NCI-H526 treated with DMSO at 0.1 percent for 48 hours (cell line): ENCODE measurements at places on chromosomes 4 and X.
A peak's percentile ranks its signal among the peaks of the same experiment; 100 is the strongest.

DNA sequence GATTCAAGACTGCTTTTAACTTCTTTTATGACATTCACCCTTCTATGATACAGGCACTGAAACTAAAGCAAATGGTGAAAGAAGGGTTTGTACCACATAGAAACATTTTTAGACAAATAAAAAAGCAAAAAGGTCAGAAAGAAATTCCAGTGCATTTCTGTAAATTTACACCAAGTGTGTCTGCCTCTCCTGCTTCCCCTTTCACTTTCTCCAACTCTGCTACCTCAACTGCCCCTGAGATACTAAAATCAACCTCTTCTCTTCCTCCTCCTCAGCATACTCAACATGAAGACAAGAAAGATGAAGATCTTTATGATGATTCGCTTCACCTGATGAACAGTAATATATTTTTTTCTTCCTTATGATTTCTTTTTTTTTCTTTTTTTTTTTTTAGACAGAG lies 187.9 kb downstream of the LRBA start:
- DNase-seq = no peak

DNA sequence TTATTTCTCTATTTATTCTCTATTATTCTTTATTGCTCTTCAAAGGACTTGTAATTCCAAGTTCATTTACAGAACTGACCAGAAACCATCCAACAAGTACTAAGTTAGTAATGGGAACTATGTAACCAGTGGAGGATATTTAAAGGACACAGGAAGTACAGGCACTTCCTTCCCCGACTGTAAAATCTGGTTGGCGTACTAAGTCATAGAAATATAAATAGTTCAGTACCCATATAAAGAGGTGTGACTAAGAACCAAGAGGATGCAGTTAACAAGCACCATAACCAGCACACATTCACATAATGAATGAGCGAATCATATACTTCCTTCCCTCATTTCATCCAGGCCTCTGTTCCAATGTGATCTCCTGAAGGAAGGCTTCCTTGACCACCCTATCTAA lies 3.6 kb upstream of the EIF4E start:
- no peak for DNase-seq

- no peak for DNase-seq
These were observed 20.1 kb upstream of the CXCR3 start for GRCh38 chrX:71638409-71638808.

GRCh38 chr4:96677499-96677898 lies 837.6 kb downstream of the PDHA2 start:
- DNase-seq = no peak

GRCh38 chr4:48388525-48389154 lies 47.3 kb downstream of the SLAIN2 start:
- no peak for DNase-seq

- no peak for DNase-seq
These were observed 51.9 kb downstream of the ATP10D start for GRCh38 chr4:47536966-47537365.

DNA sequence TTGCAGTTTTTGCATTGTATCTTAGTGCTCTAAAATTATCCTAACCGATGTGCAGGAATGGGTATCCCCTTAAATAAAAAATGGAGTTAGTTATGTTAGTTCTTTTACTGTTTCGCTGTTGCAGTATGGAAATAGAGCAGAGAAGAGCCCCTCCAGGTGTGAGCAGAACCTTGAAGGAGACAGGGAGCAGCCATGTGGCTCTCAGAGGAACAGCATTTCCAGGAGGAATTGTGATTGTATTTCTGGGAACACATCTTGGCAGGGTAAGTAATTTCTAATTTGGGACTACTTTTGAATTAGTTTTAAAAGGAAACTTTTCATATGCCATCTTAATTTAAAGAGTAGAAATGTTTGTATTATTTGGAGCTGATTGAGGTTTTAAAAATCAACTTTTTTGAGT lies 5.3 kb upstream of the CCDC158 start:
- DNase-seq = no peak

GRCh38 chr4:109683621-109684253 lies 19.5 kb downstream of the CASP6 start:
- DNase-seq = no peak

GRCh38 chr4:166882221-166882620 lies 352.1 kb downstream of the SPOCK3 start:
- no peak for DNase-seq

DNA sequence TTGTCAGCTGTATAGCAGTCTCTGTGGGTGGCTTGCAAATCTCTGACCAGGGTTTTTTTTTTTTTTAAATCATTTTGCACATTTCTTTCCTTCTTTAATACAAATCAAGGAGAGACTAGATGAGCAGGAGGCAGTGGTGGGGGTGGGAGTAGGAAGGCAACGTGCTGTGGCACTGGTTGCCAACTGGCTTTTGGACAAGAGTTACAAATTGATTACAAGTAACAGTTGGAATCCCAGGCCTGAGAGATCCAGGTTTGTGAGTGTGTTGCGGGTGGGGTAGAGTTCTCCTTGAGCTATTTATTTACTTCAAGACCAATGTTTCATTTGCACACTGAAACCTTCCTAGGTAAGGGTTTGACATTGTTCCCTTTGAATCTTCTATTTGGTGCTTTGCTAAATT lies 325.3 kb downstream of the AFF2 start:
- DNase-seq = no peak

DNA sequence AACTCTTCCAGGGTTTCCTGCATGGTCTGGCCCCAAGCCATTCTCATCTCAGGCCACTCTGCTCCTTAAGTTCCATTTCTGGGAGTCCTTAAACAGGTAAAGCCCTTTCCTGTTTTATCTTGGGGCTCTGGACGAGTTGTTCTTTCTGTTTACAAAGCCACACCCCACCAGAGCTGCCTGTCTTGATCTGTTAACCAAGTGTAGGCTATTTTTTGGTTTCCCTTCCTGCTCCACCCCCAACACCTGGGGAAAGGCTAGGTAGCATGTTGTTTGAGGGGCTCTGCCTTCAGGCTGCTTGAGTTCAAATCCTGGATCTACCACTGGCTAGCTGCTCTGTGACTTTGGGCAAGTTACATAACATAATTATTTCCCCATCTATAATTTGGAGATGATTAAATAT lies 40.0 kb downstream of the ERVMER34-1 start:
- DNase-seq = no peak

DNA sequence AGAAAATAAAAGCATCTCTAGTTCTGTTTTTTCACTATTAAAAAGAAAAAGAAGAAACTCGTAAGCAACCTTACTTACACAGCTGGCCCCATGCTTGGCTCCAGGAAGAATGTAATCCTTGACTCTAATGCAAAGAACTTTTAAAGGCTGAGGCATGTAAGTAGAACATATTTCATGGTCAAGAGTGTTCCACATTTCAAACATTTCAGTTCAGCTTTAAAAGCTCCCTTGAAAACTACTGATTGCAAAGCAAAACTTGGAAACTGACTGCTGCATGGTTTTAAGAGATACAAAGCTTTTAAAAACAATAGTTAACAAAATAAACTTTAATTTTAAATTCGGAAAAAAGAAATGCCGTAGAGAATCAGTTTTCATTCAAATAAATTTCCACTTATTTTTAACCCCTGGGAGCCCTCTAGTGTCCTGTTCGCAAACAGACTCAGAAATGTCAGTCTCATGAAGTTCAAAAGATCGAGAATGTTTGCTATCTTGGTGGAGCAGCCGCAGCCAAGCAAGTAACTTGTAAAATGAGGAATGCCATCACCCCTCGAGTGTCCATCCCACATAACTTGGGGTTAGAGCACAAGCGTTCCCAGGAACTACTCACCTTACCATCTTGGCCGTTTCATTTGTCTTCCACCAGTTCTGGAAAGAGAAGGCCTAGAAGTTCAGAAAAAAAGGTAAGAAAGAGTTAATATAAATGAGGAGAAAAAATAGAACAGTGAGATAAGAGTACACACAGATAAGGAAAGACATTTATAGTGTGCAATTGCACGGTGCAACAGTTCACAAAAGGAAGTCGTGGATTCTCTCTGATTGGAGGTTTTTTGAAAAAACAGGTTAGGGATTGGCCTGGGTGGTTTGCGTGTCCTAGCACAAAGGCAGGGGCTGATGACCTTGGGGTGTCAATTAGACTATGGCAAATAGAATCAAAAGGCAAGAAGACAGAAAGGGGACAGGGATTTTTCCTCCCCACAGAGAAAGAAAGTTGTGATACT lies at the start of gene GASK1B:
GASK1B (minus strand) TSS at position 765 of the 998 bp plus-strand sequence. CDS start 1,650 bp downstream, outside the sequence.
- DNase-seq = peak; percentile 29

DNA sequence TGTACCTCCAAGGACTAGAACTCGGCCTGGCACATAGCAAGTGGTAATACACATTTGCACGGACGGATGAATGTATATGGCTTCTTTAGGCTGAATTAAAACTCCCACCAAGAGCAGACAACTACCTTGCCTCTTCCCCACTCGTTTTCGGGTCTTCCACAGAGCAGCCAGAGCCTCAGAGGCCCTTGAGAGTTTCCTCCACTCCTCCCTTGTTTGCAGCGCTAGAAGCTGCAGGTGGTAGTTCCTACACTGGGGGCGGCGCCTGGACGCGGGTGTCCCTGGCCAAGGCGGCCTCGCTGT lies 10.2 kb upstream of the INTU start:
- DNase-seq = no peak

- DNase-seq = no peak
These were observed 568.1 kb upstream of the GNPDA2 start for GRCh38 chr4:45294464-45294863.

- no peak for DNase-seq
These were observed 254.4 kb upstream of the CXXC4 start for GRCh38 chr4:104749062-104749461.

DNA sequence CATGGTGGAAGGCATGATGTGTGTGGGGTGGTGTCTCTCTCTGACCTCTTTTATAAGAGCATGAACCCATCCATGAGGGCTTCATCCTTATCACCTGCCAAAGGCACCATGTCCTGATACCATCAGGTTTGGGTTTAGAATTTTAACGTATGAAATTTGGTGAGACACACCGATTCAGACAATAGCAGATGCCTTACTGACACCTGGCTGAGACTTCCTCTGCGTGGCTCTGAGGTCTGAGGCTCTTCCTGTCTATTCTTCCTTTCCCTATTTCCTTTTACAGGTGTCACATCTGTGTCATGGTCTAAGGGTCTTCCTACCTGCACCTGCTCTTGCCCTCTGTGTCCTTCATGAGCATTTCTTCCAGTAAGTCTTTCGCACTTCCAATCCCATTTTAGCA lies 320.7 kb upstream of the CLNK start:
- DNase-seq = no peak

- no peak for DNase-seq
These were observed 73.2 kb downstream of the FBXW7 start for GRCh38 chr4:152462695-152463094.

DNA sequence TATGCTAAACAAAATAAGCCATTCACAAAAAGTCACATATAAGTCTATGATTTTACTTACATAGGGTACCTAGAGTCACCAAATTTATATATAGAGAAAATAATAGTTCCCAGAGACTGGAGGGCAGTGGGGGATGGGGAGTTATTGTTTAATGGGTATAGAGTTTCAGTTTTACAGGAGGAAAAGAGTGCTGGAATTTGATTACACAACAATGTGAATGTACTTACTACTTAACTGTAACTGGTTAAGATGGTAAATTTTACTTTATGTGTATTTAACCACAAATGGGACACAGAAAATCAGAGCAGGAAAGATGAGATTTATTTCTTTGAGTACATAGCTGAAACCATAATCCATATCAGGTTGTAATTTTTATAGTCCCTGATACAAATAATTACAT lies 144.4 kb downstream of the TMA16 start:
- no peak for DNase-seq

DNA sequence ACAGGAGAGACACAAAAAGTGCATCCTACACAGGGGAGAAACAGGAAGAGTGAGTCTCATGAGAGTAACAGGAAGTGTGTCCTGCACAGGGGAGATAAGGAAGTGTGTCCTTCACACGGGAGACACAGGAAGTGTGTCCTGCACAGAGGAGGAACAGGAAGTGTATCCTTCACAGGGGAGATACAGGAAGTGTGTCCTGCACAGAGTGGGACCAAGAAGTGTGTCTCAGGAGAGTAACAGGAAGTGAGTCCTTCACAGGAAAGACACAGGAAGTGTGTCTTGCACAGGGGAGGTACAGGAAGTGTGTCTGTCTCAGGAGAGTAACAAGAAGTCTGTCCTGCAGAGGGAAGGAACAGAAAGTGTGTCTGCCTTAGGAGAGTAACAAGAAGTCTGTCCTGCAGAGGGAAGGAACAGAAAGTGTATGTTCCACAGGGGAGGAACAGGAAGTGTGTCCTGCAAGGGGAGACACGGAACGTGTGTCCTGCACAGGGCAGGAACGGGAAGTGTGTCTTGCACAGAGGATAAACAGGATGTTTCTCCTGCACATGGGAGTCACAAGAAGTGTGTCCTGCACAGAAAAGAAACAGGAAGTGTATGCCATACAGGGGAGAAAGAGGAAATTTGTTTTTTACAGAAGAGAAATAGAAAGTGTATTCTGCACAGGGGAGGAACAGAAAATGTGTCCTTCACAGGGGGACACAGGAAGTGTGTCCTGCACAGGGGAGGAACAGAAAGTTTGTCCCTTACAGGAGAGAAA lies 102.0 kb downstream of the ARSF start:
- no peak for DNase-seq

- DNase-seq = no peak
These were observed 58.9 kb downstream of the PPM1K start for GRCh38 chr4:88225232-88226105.

DNA sequence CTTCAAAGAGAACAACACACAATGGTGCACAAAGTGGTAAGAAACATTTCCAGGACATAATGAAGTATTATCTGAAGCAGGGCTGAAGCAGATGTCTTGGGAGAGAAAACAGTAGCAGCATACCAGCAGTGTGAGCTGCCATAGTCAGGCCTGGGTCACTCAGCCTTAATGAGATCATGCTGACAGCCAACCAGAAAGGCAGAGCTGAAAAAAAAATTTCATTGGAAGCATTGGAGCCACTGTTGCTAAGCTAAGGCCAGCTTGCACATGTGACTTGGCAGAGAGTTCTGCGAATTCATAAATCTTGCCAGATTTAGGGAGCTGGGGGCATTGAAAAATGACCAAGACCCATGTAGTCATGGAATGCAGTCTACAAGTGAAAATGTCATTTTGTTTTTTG lies 444.0 kb upstream of the PITX2 start:
- no peak for DNase-seq

DNA sequence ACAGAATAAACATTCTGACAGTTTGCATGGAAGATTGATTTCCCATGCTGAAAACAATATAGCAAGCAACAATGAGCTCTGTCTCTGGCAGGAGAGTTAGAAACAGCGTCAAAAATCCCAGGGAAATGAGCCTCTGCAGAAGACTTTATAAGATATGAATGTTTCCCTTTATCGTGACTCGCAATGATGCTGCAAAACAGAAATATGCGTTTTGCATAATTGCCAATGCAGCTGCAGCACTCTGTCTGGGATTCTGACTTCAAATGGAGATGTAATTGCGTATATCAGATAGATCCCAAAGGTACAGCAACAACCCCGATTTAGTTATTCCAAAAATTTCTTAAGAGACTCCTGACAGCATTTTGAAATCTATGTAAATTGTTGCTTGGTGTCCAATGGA lies 702.4 kb upstream of the EPHA5 start:
- peak; percentile 59 for DNase-seq
